Stimulated activated CD4-positive, alpha-beta T cell treated with anti-CD3 and anti-CD28 coated beads, Interleukin-12 subunit alpha, Interleukin-12 subunit beta, amount 100 ng/mL, for 48 hours (primary cell): ENCODE measurements at places on chromosomes 4 and X.

DNA sequence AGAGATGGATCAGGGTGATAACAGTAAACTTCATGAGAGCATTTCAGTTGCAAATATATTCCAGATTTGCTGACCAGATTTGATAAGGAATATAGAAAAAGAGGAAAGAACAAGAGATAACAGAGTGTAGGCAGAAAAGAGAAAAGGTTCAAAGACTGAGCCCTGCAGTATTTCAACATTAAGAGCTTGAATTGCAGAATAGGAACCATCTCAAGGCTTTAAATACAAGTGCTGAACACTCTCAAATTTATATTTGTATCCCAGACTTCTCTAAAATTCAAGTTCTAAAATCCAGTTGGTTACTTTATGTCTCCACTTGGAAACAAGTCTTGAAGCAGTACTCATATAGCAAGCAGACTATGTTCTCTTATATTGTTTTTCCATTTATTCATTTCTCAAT, 9.7 kb upstream of the MYOZ2 start:
- DNase-seq = no peak

DNA sequence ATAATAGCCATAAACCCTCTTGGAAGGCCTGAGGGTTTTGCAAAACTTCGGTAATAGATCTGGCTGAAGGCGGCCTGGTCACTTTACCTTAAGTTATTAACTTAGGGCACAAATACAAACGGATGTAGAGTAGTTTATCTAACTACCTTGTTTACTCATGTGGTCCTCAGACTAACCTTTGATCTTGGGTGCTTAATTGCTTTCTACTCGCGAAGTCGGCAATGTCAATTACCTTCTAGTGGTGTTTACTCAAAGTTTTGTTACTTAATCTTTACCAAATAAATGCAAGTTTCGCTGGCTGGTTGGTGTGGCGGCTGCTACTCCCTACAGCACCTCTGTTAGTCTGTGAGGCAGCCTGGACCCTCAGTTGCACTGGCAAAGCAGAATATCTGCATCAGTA, 8.9 kb upstream of the ZNF141 start:
- DNase-seq = no peak

- no peak for DNase-seq
Measured at GRCh38 chrX:12804655-12805054, 13.4 kb downstream of the PRPS2 start.

- DNase-seq = no peak
Measured at GRCh38 chrX:114930227-114930626, 87.2 kb downstream of the IL13RA2 start.

DNA sequence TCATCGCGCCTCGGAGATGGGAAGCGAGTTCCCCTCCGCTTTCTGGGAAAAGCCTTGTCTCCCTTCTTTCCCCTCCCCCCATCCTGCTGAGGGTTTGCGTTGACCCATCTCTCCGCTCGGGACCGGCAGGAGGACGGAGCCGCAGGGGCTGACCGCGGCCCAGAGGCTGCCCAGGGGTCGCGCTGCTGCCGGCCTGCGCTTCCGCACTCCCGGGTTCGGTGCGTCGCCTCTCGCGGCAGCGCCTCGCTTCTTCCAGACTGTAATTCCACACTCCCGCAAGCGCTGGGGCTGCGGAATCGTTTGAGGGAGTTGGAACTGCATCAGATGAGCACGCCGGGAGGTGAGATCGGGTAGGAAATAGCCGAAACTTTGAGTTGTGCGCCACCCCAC, 88.3 kb downstream of the BCOR start:
- no peak for DNase-seq

GRCh38 chr4:120754590-120754989, 167.9 kb downstream of the PRDM5 start:
- no peak for DNase-seq

GRCh38 chr4:61389640-61390039, 189.5 kb downstream of the ADGRL3 start:
- DNase-seq = no peak

- no peak for DNase-seq
Measured at GRCh38 chr4:138512756-138513155, 270.6 kb upstream of the SLC7A11 start.

DNA sequence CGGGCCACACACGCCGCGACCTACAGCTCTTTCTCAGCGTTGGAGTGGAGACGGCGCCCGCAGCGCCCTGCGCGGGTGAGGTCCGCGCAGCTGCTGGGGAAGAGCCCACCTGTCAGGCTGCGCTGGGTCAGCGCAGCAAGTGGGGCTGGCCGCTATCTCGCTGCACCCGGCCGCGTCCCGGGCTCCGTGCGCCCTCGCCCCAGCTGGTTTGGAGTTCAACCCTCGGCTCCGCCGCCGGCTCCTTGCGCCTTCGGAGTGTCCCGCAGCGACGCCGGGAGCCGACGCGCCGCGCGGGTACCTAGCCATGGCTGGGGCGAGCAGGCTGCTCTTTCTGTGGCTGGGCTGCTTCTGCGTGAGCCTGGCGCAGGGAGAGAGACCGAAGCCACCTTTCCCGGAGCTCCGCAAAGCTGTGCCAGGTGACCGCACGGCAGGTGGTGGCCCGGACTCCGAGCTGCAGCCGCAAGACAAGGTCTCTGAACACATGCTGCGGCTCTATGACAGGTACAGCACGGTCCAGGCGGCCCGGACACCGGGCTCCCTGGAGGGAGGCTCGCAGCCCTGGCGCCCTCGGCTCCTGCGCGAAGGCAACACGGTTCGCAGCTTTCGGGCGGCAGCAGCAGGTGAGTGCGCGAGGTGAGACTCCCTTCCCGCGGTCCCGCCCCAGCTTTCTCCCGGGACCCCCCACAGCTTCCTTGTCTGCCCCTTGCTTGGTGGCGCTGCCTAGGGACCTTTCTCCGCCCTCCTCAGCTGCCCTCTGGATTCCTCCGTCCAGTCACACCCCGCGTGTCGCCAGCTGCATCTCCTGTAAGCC, 678 bp downstream of the BMP3 start:
- DNase-seq = no peak

DNA sequence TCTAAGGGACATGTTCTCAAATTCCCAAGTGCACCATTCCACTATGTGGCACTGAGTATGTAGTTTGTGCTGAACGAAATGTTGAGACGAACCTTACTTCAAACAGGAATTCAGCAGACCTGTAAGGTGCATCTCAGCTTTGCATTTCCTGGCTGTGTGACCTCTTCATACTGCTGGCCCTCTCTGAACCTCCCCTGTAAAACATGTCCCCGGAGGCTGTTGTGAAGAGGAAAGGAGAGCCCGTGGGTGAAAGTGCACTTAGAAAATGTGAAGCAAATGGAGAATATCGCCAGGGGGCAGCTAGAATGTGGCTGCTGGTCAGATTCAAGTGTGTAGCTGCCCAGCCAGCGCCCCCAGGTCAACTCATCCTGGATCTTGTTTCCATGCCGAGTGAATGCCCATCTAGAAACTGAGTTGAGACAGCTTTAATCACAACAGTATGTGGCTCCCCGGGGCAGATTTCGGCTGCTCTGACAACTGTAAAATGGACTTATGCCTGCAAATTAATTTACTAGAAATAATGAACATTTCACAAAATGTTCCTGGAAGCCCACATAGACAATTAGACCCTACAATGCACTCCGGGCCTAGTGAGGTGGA, 263.3 kb downstream of the EVC2 start:
- no peak for DNase-seq

- no peak for DNase-seq
Measured at GRCh38 chr4:112075129-112075753, 70.0 kb upstream of the FAM241A start.

- DNase-seq = no peak
Measured at GRCh38 chrX:97268182-97268680, 384.5 kb downstream of the RPA4 start.

- no peak for DNase-seq
Measured at GRCh38 chr4:133484287-133484686, 335.2 kb downstream of the PCDH10 start.

- DNase-seq = no peak
Measured at GRCh38 chr4:68907788-68908700, 43.6 kb downstream of the UGT2A3 start.

- DNase-seq = no peak
Measured at GRCh38 chr4:113739197-113739596, 22.3 kb downstream of the CAMK2D start.

DNA sequence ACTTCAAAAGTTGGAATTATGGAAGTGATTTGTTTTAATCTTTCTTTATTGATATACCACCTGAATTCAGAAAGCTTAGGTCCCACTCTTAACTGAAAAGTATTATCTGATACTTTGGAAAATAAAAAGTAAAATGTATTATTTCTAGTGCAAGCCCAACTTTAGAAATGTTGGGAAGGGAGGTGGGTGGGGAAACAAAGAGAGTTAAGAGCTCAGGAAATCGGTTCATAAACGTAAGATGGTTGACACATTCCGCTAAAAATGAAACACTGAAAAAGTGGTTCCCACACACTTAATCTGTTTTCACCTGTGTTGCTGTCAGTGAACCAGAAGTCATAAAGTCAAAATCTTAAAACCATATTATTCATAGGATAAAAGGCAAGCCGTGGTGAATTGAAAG, 237.4 kb downstream of the BANK1 start:
- DNase-seq = no peak

DNA sequence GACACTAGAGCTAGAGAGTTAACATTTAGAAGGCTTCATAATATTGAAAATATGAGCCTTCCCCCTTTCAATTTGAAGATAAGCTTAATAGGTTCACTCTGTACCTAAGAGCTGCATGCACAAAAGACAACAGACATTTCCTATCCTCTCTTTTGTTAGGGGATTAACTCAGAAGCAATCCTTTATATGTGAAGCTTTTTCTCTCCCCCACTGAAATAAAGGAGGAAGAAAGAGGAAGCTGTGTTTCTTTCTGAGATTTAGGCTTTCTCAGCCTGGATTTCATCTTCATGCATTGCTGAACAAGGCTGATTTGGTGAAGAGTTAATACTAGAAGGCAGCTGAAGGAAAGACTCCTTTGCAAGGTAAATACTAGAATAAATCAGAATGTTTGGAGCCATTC, 21.0 kb upstream of the CABS1 start:
- no peak for DNase-seq

DNA sequence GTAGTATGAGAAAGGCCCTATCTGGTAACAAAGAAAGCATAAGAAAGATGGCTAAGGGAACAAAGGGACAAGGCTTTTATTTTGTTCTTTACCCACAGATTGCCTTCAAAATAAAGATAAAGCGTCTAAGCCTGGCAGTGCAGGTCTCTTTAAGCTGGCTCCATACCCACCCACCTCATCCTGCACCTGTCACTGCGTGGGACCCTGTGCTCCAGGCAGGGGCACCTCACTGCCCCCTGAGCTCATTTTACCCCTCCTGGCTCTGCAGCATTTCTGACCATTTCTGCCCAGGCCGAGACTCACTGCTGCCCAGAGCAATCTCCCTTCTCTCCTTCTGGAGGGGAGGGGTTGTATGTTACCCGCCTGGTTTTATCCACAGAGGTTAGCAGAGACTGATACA, 1.7 kb upstream of the CYP4V2 start:
- DNase-seq = no peak

DNA sequence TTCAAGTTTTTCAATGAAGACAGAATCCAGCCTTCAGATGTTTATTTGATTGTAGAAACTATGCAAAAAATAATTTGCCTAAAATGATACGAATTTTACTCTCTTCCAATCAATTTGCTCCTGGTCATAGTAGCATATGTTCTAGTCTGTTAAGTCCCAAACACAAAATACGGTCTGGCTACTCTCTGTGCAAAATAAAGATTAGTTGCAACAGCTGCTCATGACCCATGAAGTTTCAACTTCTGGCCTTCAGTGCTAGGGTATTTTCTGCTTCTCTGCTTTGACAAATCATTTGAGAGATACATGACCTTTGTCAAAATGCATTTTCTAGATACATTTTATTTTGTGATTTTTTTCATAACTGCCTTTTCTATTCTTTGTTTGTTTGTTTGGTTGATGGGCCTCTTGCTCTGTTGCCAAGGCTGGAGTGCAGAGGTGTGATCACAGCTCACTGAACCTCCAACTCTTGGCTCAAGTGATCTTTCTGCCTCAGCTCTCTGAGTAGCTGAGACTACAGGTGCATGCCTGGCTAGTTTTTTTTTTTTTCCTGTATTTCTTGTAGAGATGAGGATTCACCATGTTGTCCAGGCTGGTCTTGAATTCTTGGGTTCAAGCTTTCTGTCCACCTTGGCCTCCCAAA, 55.2 kb downstream of the TACR3 start:
- DNase-seq = no peak

GRCh38 chr4:95439896-95440295, 108.9 kb downstream of the UNC5C start:
- DNase-seq = no peak

DNA sequence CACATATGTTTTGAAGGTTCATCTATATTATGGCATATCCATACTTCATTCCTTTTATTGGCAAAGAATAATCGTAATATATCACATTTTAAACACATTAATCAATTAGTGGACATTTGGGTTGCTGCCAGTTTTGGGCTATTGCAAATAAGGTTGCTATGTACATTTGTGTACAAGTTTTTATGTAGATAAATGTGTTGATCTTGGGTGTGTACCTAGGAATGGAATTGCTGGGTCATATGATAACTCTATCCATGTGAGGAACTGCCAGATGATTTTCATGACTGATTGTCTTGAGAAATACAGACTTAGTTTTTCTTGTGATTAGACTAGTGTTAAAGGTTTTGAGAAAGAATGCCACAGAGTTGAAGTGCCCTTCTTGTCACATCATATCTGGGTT, 99.2 kb upstream of the RAB40AL start:
- DNase-seq = no peak

DNA sequence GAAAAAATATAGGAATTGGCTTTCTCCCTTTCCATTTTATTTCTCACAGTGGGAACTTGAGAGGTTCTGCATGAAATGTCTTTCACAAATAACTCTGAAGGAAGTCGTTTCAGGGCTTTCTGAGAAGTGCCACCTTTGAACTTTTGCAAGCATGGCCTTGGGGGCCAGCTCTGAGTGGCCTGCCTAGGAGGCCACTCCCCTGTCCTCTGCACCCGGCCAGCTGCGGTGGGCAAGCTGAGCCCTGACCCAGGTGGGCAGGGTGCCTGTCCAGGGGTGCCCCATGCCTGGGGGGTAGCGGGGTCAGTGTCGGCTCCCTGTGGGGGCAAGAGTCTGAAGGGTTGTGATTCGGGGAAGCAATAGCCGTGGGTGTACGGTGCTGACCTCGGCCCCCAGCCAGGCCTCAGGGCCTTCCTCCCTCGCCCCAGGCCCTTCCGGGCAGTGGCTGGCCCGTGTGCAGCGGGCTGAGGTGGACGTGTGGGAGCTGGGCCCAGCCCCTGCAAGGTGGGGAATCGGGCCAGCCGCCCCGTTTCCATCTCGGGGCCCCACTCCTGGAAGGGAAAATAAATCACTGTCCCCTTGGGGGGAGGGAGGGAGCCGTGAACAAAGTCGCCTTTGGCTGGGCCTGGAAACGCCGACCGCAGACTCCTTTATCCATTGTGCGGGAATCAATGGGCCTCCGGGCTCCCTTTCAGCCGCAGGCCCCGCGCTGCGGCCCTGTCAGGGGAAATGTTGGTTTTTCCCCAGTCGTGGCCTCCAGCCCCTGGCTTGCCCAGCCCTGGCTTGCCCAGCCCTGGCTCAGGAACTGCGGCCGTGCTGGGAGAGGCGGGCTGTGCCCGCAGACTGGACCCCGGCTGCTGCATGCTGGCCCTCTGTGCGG, 3.1 kb downstream of the FGFRL1 start:
- no peak for DNase-seq

GRCh38 chr4:102560115-102560514, 59.0 kb downstream of the NFKB1 start:
- DNase-seq = no peak
